ENCODE measurements at places on chromosomes 3 and 15.

GRCh38 chr15:67379530-67379929, 124.9 kb downstream of the IQCH start:
- no peak for DNase-seq

GRCh38 chr15:82763361-82764116, 42.3 kb downstream of the FSD2 start:
- no peak for DNase-seq

GRCh38 chr3:20990896-20991295, 760.1 kb downstream of the ZNF385D start:
- no peak for DNase-seq

- DNase-seq = no peak
Measured at GRCh38 chr3:187064210-187065115, 74.8 kb downstream of the RPL39L start.

- no peak for DNase-seq
Measured at GRCh38 chr3:18069568-18069967, 327.1 kb upstream of the TBC1D5 start.

GRCh38 chr15:53625260-53625659, 134.2 kb downstream of the WDR72 start:
- DNase-seq = no peak

DNA sequence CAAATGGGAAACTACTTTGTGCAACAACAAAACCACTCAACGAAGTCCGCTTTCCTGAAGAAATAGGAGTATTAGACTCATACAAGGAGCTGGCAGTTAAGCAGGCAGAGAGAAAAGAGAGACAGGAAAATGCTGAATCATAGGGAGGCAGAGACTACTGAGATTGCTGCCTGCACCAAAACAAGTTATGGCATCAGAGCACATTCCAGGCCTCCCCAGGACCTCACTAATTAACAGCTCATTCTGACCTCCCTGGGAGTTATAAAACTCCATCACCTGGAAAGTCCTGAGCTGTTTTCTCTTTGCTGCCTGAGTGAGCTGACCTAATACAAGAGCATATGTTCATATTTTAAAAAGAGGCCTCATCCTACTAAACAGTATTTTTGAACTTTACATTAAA, 741.0 kb downstream of the MCTP2 start:
- no peak for DNase-seq

Measured in stimulated activated CD8-positive, alpha-beta memory T cell treated with anti-CD3 and anti-CD28 coated beads, Interleukin-4, amount 100 ng/mL, for 1 hour (primary cell).